LHCN-M2 (cell line): ENCODE measurements at places on chromosomes 11 and 22. TPM values are rescaled to one million over a fixed set of nuclear protein-coding genes. Genes with fewer than 3 reads are reported as not detected.

GRCh38 chr22:36865346-36865745 is 4.5 kb downstream of the NCF4 start:
- no peak for DNase-seq

DNA sequence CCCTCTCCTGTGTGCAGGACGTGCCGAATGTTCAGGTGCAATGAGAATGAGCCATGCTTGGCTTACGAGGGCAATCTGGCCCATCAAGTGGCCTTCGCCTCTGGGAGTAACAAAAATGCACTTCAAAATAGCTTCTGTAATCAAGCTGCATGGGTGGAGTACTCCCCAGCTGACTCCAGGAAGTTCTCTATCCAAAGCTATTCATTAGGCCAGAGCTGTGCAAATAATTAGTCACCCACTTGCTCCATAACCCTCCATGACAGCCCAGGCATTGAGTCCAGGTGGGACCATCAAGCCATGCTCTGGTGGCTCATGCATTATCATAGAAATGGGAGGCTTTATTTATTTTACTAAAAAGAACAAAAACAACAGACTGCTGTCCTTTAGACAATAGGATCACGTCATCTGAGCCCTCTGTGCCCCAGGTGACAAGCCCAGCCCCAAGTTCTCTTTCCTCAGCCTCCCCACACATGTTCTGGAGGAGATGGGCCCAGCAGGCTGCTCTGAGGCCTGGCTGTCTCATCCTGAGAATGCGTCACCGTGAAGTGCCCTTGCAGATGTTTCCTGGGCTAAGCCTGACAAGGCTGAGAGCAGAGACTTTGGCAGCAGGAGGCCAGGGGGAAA is 244.7 kb downstream of the ETS1 start:
- peak; percentile 44 for DNase-seq

DNA sequence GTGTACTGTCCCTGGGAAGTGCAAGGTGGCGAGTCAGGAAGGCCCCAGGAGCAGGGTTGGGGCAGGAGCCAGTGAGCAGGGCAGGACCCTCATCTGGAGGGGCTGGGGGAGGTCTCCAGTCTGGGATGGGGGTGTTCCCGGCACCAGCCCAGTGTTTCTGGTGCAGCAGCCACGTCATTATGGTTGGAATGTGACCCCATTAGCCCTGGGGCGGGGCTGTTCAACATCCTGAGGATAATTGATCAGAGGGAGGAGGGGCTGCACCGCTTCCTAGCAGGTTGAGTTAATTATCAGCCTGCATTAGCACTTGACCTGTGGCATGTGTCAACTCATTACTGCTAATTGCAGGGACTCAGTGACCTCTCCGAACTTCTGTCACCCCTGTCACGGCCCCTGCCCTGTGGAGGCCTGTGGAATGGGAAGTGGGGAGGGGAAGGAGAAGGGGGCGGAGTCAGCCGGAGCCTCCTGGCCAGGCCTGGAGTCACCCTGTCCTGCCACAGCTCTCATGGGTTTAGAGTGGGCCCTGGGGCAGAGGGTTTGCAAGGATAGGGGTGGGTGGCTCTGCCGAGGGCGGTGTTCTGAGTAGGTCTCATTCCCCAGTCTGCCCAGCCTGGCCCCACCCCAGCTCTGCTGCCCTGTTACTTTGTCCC is 52.8 kb upstream of the CCDC188 start:
- DNase-seq: no peak

- DNase-seq: no peak
These were observed 116.3 kb downstream of the TIMP3 start for GRCh38 chr22:32917577-32918354.

- no peak for DNase-seq
These were observed 1.7 kb upstream of the CELSR1 start for GRCh38 chr22:46539169-46539568.

- no peak for DNase-seq
These were observed 132.5 kb downstream of the SGSM3 start for GRCh38 chr22:40502919-40503318.

DNA sequence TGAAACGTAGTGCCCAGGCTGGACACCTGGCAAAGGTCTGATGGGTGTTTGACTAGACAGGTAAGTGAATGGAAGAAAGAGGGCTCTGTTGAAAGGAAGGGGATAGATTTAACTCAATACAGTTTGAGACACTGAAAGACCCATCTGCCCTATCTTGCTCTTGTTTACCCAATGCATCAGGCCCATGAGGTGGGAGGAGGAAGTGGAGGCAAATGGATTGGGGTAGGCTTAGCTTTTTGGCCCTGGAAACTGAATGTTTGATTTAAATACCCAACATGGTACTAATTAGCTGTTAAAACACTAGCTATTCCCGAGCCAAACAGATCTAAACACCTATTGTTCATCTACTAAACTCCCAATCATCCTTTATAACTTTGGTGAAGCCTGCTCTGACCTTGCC is 3.5 kb upstream of the UVRAG start:
- DNase-seq: no peak

- DNase-seq: no peak
These were observed 22.7 kb upstream of the RRM1 start for GRCh38 chr11:4071914-4072313.

GRCh38 chr11:125579811-125580210 is 10.5 kb downstream of the EI24 start:
- peak; percentile 60 for DNase-seq

DNA sequence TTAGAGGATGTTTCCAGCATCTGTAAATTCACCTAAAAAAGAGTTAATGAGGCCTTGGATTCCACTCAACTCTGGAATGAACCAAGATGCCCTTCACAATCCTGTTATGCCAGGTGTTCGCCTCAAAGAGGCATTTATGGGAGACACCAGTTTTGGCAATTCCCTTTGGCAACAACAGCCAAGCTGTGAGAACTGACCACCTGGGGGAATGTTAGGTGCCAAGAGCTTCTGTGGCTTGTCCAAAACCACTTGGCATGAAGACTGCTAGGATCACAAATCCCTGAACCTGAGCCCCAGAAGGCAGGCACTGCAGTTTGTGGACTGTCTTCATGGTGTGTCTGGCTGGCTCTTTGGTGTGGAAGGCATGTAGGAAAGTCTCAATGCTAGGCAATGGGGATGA is 164.4 kb upstream of the BDNF start:
- DNase-seq: no peak

- DNase-seq: no peak
These were observed 113.6 kb downstream of the KCNQ1OT1 start for GRCh38 chr11:2586087-2586792.

DNA sequence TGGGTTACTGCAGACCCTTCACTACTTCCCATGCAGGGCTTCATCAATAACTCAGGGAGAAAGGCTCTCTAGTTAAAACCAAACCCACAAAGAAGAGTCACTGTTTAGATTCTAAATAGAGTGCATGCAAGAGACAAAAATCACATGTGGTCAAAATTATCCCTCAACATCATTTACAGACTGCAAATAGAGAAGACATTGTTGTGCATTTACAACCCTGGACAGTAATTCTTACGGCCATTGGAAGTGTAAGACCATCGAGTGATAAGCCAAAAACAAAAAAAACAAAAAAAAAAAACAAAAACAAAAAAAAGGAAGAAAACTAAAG is 93.4 kb downstream of the RASSF10 start:
- no peak for DNase-seq

GRCh38 chr22:45702981-45703380 is 31.3 kb downstream of the ATXN10 start:
- DNase-seq: no peak

- DNase-seq: peak; percentile 97
These were observed at the start of gene GANAB for GRCh38 chr11:62645946-62646824. GANAB (minus strand) TSS chr11:62646613; CDS start chr11:62646599, 14 bp downstream.

DNA sequence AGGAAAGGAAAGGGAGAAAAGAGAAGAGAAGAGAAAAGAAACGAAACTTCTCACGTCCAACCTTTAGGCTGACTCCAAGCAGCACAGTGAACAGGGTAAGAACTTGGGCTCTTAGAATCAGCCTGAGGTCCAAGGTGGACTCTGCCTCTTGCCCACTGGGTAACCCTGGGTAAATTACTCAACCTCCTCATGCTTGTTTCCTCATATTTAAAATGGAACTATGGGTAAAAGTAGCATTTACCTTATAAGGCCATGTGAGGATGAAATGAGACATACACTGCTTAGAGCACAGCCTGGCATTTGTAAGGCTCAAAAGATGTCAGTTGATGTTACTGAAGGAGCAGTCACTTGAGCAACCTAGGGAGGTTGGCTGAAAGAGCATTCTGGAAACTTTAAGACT is 107.9 kb downstream of the C11orf58 start:
- DNase-seq: no peak

DNA sequence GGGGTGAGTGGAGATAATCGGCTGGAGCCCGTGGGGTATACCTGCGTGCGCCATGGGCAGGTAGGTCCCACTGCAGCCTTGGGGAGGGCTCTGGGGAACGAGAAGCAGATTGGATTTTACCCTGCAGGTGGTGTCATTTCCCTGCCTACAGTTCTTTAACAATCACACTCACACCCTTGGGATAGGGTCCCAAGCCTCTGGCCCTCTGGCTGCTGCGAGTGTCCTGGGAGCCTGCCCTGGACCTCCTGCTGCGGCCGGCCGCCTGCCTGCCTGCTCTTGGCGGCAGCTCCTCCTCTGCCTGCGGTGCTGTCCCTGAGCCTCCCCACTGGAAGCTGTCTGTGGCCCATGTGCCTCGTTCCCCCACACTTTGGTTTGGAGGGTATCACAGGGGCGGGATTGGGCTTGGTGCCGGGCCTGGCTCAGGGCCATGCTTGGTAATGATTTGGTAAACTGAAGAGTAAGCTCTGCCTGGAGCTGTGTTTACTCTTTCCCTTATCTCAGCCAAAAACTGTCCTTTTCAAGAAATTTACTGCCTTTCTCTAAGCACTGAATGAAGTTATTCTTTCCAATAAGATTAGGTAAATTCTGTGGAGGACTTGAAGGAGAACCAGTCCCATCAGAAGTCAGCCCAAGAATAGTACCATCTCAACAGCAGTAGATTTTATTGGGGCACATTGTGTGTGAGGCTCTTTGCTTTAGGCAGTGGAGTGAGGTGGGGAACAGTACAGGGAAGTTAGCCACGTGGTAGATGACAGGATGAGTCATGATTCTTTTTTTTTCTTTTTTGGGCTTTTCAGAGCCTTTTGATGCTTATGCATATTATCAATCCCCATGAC is 53.7 kb downstream of the TBC1D22A start:
- DNase-seq: peak; percentile 53

DNA sequence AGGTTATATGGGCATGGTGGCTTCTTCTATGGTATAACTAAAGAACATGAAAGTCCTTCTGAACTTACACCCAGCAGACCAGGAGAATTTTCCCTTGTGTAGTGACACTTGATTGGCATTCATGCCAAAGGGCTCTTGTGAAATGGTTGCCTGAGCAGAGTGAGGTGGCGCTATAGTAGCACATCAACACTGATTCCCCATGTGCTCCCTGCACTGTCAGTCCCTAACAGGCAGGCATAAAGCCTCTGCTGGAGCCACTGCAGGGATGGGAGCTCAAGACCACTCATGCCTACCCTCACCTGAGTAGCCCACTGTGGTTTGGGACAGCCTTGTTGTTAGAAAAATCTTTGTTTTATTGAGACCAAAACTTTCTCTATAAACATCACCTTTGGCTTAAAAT is 92.6 kb upstream of the LIN7C start:
- no peak for DNase-seq

GRCh38 chr11:57424792-57425564 is 1.9 kb downstream of the SLC43A3 start:
- DNase-seq: peak; percentile 96

DNA sequence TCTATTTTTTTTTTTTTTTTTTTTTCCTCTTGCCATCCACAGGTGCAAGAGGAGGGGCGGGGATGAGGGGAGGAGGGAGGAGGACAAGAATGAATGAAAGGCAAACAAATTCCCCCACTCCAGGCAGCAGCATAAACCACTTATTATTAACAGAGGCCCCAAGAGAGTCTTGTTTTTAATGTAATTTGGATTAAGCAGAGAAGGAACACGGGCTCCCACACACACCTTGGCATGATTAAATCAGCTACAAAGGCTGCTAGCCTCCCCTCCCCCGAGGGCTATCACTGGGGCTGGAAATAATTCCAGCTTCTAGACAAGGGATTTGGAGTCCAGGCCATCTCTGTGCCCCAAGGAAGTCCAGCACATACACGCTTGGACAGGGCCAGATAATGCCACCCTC is 93.4 kb upstream of the DRD2 start:
- no peak for DNase-seq

DNA sequence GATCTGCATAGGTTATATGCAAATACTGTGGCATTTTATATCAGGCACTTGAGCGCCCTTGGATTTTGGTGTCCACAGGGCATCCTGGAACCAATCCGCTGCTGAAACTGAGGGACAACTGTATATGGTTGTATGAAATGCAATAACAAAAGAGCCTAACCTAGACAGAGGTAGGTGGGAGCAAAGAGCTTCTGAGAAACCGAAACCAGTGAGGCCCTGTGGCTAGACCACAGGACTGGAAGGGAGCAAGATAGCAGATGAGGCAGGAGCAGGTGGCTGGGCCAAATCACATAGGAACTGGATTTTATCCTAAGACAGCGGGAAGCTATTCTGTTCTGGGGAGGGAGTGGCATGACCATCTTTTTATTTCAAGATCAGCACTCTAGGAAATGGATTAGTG is 30.1 kb downstream of the RCN1 start:
- no peak for DNase-seq

GRCh38 chr11:84045146-84045545 is 759.0 kb upstream of the CCDC90B start:
- no peak for DNase-seq

DNA sequence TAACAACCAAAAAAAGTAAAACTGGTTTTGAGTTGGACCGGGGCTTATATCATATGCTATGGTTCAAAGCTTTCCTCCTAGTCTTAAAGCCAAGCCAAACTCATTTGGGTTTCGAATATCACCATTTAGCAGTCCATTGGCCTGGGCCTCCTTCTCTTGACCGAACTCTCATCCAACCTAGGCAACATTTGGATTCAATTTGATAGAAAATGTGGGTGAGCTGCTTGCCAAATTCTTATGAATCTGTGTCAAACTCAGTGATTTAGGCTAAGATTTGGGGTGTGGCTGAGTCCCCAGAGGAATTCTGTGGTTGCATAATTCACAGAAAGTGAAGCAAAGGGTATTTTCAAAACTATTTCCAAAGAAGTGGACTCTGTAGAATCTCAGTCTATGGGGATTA is 83.7 kb downstream of the BLID start:
- no peak for DNase-seq

- peak; percentile 88 for DNase-seq
These were observed 64.8 kb downstream of the STIM1 start for GRCh38 chr11:3920148-3920852.

Gene RHOD
- 0.57 and 1.0 TPM in 2 replicates for total RNA-seq

Gene TRIM48
- total RNA-seq: not detected in 2 replicates

Gene AIFM3
- 0.13 TPM in 1 of 2 replicates, not detected in the other for total RNA-seq

Gene SLC22A12
- not detected in 2 replicates for total RNA-seq

Gene RASD2
- 0.19 and 0.23 TPM in 2 replicates for total RNA-seq

Gene NRIP3
- total RNA-seq: 23.4 and 26.2 TPM in 2 replicates

Gene APOBEC3H
- 0.26 and 0.63 TPM in 2 replicates for total RNA-seq

Gene MFRP
- total RNA-seq: not detected in 2 replicates

Gene CDC45
- 62.3 and 67.6 TPM in 2 replicates for total RNA-seq

Gene CDKN1C
- total RNA-seq: 0.45 and 2.5 TPM in 2 replicates

Gene KCNJ1
- not detected in 2 replicates for total RNA-seq

Gene SPON1
- not detected in 2 replicates for total RNA-seq

Gene CAVIN3
- total RNA-seq: 376 and 433 TPM in 2 replicates
